ENCODE measurements at places on chromosomes 16 and 17.
A peak's percentile ranks its signal among the peaks of the same experiment; 100 is the strongest.

GRCh38 chr17:82200743-82201497 lies 11.7 kb downstream of the CCDC57 start:
- DNase-seq = peak; percentile 74

DNA sequence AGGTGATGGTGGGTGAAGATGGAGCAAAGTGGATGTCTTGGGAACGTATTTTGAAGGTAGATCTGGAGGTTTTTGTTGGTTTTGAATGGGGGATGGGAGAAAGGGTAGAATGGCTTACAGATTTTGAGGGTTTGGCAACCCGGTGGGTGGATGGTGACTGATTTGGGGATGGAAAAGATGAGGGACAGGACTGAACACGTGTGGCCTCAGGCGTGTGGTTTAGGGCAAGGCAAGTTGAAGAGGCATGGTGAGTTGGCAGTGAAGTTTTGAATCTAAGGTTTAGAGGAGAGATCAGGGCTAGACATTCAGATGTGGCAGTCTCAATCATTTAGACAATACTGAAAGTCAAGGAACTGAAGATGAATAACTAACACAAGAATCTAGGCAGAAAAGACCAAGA lies 5.0 kb upstream of the DCTPP1 start:
- DNase-seq = no peak

- DNase-seq = no peak
Observed at GRCh38 chr17:48542698-48543106, 2.2 kb downstream of the HOXB2 start.

DNA sequence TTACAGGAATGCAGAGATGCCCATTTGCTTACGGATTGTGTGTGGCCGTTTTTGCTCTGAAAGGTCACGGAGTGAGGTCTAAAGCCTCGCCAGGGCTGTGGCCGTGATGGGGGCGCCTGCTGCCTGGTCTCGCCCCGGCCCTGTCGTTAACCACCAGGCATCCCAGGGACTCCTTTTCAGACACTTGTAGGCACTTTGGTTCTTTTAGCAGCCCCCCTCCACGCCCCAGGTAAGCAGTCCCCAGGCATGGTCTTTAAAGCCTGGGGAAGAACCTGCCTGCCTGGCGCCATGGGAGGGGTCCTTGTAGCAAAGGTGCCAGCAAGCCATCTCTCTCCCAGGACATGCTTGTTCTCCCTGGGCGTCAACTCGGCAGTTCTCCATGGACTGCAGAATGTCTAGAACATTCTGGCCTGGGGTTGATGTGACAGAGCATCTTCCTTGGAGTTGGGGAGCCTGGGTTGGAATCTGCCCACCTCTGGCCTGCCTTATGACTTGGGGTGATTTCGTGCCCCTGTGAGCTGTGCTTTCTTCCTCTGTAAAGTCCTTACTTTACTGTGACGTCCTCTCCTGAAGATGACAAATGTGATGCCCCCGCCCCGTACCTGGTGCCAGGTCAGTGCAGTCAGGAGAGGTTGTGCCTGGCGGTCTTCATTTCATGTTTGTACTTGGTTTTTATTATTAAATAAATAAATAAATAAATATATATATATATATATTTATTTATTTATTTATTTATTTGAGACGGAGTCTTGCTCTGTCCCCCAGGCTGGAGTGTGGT lies 5.4 kb downstream of the KCTD5 start:
- DNase-seq = no peak

DNA sequence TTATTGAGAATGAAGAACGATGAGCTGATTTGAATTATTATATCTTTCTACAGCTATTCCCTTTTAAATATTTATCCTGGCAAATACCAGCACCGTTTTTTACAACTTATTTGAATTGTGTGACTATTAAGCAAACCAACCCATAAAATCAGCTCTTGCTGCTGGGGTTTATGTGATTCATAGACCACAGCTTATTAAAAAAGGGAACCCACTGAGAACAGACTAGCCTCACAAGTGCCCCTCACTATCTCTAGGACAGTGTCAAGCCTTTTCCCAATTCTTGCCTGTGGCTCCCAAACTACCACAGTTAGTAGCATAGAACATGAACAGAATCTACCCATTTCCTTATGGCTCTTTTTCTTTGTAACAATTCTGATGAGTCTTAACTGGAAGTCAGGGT lies 6.1 kb upstream of the LIG3 start:
- no peak for DNase-seq

GRCh38 chr16:86610779-86611524 lies 32.6 kb downstream of the FOXL1 start:
- DNase-seq = no peak

- DNase-seq = no peak
Observed at GRCh38 chr17:62661337-62661736, 33.9 kb downstream of the MRC2 start.

DNA sequence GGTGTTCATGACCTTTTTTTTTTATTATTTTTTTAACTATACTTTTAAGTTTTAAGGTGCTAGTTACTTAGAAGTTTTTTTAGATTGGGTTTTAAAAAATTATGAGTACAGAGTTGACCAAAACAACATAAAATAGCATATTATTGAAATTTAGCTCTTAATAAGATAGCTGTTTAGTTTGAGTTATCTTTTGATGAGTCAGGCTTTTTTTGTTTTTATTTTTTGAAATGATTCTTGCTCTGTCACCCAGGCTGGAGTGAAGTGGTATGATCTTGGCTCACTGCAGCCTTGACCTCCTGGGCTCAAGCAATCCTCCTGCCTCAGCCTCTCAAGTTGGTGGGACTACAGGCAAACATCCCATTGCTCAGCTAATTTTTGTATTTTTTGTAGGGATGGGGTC lies 13.6 kb downstream of the ZNF750 start:
- DNase-seq = no peak

- no peak for DNase-seq
Observed at GRCh38 chr17:58232707-58233156, 5.7 kb upstream of the LPO start.

DNA sequence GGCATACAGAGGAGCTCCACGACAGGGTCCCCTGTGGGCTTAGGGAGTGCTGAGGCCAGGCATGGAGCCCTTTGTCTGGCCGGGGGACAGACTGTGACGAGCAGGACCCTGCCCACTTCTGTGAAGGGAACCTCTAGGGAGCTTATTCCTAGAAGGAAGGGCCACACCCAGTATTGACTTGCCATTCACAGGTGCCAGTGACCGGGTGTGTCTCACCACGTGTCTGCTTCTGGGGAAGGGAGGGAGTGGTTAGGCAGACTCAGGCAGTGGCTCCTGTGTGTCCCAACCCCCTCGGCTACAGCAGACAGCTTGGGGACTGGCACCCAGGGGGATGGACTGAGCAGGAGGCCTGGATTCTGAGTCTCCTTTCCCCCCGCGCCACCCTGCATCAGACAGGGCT lies 57.2 kb downstream of the SOCS1 start:
- DNase-seq = no peak

GRCh38 chr17:13311306-13311705 lies 290.4 kb downstream of the HS3ST3A1 start:
- no peak for DNase-seq

DNA sequence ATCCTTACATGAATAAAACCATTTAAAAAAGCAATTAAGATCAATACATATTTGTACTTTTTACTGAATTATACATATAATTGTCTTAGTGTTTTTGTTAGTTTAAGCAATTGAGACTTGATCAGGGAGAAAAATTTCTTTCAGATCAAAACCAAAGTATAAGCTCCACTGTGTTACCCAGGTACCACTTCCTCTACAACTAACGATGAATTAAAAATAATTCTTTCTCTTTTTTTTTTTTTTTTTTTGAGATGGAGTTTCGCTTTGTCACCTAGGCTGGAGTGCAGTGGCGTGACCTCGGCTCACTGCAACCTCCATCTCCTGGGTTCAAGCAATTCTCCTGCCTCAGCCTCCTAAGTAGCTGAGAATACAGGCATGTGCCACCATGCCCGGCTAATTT lies 6.8 kb downstream of the FBXO47 start:
- no peak for DNase-seq

GRCh38 chr17:78356101-78356713 lies 3.7 kb downstream of the SOCS3 start:
- peak; percentile 89 for DNase-seq

DNA sequence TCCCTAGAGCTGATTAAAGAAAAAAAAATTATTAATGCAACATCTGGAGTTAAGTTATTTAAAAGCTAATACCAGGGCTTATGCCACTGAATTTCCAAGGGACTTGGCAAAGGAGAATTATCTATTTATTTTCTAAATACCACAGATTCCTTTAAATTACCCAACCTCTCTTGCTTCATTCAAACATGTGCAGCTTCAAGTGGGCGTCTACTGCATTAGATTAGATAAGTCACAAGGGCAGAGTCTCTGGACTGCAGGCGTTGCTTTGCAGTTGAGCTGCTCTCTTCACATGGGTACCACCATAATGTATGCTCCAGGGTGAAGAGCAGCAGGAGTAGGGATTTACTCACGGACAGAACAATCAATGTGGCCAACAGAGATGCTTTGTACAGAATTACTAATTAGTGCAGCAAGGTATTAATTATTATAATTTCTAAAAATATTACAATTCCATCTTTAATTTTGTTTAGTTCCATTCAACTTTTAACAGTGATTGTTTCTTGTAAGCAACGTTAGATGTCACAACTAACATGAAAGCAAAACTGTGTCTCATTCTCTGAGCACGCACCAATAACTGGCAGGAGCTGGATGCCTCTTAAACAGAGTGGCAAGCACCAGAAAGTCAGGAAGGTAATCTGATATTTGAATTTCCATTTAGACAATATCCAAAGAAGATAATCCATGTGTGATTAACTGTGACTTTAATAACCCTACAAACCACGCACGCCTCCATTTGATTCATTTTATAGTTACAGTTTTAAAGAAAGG lies 214.2 kb downstream of the STX8 start:
- no peak for DNase-seq

GRCh38 chr16:10561425-10561824 lies 19.0 kb downstream of the EMP2 start:
- DNase-seq = no peak

All from CD4-positive, alpha-beta T cell treated with Interleukin-17A for 4 hours (primary cell).